ENCODE measurements at places on chromosomes 2 and 18. TPM values are rescaled to one million over a fixed set of nuclear protein-coding genes. Genes with fewer than 3 reads are reported as not detected.

- no peak for DNase-seq
- H3K4me3 ChIP-seq, result no peak overlapping the region
Measured at GRCh38 chr2:217222309-217222910, 362.5 kb upstream of the TNP1 start.

DNA sequence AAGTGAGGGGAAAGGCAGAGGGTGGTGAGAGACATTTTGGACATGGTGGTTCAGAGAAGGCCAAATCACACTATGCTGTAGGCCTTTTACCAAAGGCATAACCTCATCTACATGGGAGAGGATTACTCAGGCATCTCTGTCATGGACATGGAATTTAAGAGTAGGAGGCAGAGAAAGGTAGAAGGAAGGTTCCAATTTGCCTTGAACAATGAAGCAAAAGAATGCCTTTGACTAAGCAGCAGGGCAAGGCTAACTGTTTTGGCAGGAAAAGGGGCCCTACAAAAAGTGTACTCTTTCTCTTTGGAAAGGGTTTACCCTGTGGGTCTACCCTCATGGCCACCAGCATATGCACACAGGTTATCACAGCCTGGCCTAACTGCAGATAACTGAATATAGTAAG, 45.6 kb upstream of the RNU4ATAC start:
- H3K4me1 ChIP-seq, result no peaks in the 10 kb centered on the region
- no peaks in the 10 kb centered on the region for H3K27me3 ChIP-seq

DNA sequence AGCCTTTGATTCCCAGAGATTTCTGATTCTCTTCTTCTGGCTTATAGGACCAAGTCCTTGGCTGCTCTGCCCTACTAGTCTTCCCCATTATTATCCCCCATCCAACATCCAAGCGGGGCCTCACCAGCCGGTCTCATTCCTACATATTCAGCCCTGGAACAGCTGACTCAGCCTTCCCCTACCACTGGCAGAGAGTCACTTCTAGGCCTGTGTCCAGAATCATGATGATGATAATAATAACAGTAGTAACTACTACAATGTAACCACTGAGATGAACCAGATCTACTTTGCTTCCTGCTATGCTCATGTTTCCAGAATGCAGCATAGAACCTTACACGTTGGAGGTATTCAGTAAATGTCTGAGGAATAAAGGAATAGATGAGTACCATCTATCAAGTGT, 295.2 kb downstream of the SRBD1 start:
- peaks cover 4% of the 10 kb centered on the region for H3K27me3 ChIP-seq
- H3K4me3 ChIP-seq, result no peak overlapping the region
- DNase-seq, result no peak
- peak overlapping the region; percentile 14 for H3K27ac ChIP-seq

GRCh38 chr18:58953627-58954026, 89.0 kb downstream of the ZNF532 start:
- H3K27me3 ChIP-seq, result no peaks in the 10 kb centered on the region
- no peak overlapping the region for H3K4me3 ChIP-seq
- no peaks in the 10 kb centered on the region for H3K36me3 ChIP-seq

GRCh38 chr2:32627441-32627813, 423 bp upstream of the TTC27 start:
- peaks cover 2% of the 10 kb centered on the region for H3K27me3 ChIP-seq
- H3K4me1 ChIP-seq, result peaks cover 2% of the 10 kb centered on the region
- H3K36me3 ChIP-seq, result no peaks in the 10 kb centered on the region
- peak overlapping the region; percentile 18 for H3K27ac ChIP-seq
- peak overlapping the region; percentile 13 for H3K4me3 ChIP-seq
- DNase-seq, result no peak

- peaks cover 3% of the 10 kb centered on the region for H3K4me1 ChIP-seq
- DNase-seq, result no peak
- H3K36me3 ChIP-seq, result no peaks in the 10 kb centered on the region
Measured at GRCh38 chr2:209426432-209426831, 2.6 kb downstream of the MAP2 start.

- no peaks in the 10 kb centered on the region for H3K36me3 ChIP-seq
- no peaks in the 10 kb centered on the region for H3K27me3 ChIP-seq
- no peak for DNase-seq
- no peak overlapping the region for H3K4me3 ChIP-seq
- peaks cover 2% of the 10 kb centered on the region for H3K4me1 ChIP-seq
Measured at GRCh38 chr2:241959751-241960269, 90.3 kb downstream of the RTP5 start.

DNA sequence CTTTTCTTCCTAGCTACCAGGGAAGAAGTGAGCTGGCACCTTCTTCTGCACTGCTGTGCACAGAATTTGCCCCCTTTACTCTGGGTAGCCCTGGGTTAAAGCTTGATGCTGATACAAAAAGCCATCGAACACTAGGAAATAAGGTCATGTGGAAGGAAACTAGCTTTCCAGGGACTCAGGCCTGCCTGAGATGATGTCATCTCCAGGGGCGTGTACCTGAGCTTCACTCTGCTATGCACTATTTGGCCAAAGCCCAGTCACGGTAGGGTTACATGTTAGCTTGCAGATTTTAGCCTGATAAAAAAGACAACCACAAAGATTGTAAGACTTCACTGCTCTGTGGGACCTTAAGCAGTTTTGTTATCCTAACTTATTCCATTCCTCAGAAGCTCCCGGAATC, 20.4 kb downstream of the EDAR start:
- no peaks in the 10 kb centered on the region for H3K36me3 ChIP-seq
- H3K4me1 ChIP-seq, result peaks cover 4% of the 10 kb centered on the region
- DNase-seq, result peak; percentile 82
- no peak overlapping the region for H3K27ac ChIP-seq

DNA sequence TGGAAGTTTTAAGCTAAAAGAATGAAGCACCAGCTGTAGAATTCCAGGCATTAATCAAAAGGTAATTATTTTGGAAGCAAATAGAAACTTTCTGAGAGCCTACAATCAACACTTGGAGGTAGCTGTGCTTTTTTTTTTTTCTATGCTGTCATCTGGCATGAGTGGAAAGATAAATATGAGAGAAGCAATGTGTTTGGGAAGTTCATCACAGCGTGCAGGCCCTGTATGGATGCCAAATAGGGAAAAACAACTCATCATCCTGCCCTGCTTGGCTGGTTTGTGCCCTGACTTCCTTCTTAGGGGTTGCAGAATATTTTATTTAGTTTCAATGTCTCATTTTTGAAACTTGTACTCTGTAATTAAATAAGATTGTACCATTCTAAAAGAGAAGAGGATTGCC, 437.4 kb downstream of the PIK3C3 start:
- no peak overlapping the region for H3K27ac ChIP-seq
- no peak for DNase-seq
- no peaks in the 10 kb centered on the region for H3K27me3 ChIP-seq
- H3K4me3 ChIP-seq, result no peak overlapping the region

DNA sequence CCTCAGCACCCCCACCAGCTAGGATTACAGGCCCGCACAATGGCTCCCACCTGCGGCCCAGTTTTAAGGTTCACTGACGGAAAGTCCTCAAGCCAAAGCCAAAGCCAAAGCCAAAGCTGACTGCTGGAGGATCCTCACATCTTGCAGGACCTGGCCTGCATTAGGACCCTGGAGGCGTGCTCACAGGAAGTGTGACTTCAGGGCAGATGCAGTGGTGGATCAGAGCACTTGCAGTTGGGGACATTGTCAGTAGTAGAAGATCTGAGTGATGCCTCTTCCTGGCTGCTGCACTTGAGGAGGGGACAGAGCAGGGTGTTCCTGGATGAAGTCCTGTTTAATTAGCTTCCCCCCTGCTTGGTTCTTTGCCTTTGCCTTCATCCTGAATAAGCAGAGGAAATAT, 69.0 kb upstream of the ALPP start:
- DNase-seq, result no peak
- no peak overlapping the region for H3K27ac ChIP-seq
- H3K36me3 ChIP-seq, result peaks cover 44% of the 10 kb centered on the region

DNA sequence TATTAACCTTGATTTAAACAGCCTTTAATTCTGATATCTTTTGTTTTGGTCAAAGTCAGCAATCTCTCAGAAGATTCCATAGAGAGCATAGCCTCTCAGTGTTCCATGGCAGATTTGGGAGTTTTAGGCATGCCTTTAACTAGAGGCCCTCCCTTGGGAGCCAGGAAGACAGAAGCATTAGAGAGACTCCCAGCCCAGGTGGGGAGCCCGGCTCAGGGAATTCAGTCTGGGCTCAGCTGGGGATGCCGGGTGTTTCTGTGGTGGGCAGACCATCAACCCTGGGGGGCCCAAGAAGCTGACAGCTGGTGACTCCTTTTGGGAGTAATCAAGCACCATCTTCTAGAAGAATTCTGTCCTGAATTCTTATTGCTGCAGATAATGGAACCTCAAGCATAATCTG, 99.7 kb upstream of the CELF4 start:
- no peaks in the 10 kb centered on the region for H3K4me1 ChIP-seq
- no peak for DNase-seq
- H3K27ac ChIP-seq, result no peak overlapping the region
- H3K36me3 ChIP-seq, result no peaks in the 10 kb centered on the region

DNA sequence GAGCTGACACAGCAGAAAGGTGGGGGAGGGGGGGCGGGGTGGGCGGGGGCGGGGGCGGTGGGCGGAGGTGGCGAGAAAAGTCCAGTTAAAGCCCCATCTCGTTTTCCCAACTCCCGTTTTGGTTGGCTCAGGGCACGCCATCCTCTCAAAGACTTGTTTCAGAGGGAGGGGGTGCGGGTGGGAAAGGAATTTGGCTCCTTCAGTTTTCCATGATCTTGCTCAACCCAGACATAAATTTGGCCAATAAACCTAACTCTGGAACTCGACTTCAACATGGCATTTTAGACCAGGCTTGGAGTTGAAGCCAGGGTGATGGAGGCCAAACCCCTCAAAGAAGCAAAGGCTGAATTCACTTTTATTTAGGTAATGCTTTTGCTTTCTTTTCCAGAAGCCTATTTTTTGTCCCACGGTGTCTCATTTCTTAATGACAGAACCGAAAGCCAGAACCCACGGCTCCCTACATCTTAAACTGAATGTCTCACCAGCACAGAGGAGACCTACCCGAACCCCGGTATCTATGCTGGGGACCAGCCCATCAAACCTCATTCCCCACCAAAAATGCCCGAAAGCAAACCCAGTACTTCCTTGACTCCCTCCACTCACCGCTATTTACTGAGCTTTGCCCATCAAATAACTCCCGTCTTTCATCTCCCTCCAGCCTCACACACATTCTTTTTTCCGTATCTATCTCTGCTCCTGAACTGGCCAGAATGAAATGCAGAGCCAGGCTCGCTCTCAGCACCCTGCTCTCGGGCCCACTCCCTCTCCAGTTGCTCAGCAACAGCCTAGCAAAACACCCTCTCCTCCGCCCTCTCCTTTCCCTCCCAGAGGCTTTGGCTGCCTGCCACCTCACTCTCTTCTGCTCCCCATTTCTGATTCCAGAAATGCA, 4.3 kb downstream of the IGFBP5 start:
- H3K4me1 ChIP-seq, result no peaks in the 10 kb centered on the region
- no peak overlapping the region for H3K27ac ChIP-seq
- no peaks in the 10 kb centered on the region for H3K36me3 ChIP-seq
- H3K27me3 ChIP-seq, result peaks cover 11% of the 10 kb centered on the region
- DNase-seq, result no peak
- H3K4me3 ChIP-seq, result peak overlapping the region; percentile 49

- no peaks in the 10 kb centered on the region for H3K27me3 ChIP-seq
- H3K36me3 ChIP-seq, result no peaks in the 10 kb centered on the region
- H3K27ac ChIP-seq, result no peak overlapping the region
Measured at GRCh38 chr18:2258954-2259353, 312.4 kb downstream of the METTL4 start.

ASB3 gene
- polyA plus RNA-seq, result 12.4 TPM

SLC9A4 gene
- polyA plus RNA-seq, result not detected

REG1A gene
- polyA plus RNA-seq, result 31,869 TPM

C2orf66 gene
- 0.06 TPM for polyA plus RNA-seq

ADD2 gene
- polyA plus RNA-seq, result under 0.01 TPM

PGAP1 gene
- 17.8 TPM for polyA plus RNA-seq

QPCT gene
- polyA plus RNA-seq, result 0.67 TPM

PSMA8 gene
- polyA plus RNA-seq, result not detected

MRO gene
- polyA plus RNA-seq, result 2.9 TPM
